ENCODE measurements at places on chromosomes 4 and X. TPM values are rescaled to one million over a fixed set of nuclear protein-coding genes. Genes with fewer than 3 reads are reported as not detected.
A peak's percentile ranks its signal among the peaks of the same experiment; 100 is the strongest.

DNA sequence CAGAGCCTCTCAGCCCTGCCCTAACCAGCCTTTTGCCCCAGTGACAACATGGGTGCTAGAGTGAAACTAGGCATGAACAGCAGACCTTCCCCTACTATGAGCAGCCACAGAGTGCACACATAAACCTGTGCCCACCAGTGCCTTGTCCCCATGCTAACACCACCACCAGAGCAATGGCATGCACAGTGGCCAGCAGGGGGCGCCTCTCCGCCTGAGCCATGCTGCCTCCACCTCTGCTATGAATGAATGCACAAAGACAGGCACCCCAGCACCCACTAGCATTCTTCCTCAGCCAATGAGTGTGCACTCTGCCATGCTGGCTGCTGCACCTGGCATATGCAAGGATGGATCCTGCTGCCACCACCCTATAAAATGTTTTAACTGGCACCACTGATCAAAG lies 286.9 kb upstream of the FGF16 start:
- no peak for DNase-seq

DNA sequence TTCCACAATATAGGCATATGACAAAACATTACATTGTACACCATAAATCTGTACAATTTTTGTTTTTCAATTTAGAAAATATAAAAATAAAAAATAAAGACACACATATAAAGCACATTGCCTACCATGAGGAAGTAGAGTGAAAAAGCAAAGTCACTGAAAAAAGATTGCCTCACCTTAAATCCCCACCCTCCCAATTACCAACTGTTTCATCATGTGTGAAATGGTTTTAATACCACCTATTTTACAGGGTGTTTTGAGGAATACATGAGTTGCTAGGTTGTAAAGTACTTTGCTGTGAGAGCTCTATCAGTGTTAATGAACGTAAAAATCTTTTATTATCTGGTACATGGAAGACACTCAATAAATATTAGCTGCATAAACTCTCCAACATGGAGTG lies 373.6 kb upstream of the NDST3 start:
- DNase-seq, result no peak

ADGRA3 gene
- 30.3 TPM for total RNA-seq

MAGEB1 gene
- total RNA-seq, result not detected

GRCh38 chr4:174358829-174359228 lies 75.1 kb downstream of the CEP44 start:
- DNase-seq, result peak; percentile 67

- no peak for DNase-seq
Measured at GRCh38 chr4:83605210-83605609, 69.3 kb downstream of the GPAT3 start.

- no peak for DNase-seq
Measured at GRCh38 chrX:40806513-40807220, 71.3 kb upstream of the MED14 start.

GRCh38 chr4:4820261-4820660 lies 39.2 kb upstream of the MSX1 start:
- no peak for DNase-seq

DNA sequence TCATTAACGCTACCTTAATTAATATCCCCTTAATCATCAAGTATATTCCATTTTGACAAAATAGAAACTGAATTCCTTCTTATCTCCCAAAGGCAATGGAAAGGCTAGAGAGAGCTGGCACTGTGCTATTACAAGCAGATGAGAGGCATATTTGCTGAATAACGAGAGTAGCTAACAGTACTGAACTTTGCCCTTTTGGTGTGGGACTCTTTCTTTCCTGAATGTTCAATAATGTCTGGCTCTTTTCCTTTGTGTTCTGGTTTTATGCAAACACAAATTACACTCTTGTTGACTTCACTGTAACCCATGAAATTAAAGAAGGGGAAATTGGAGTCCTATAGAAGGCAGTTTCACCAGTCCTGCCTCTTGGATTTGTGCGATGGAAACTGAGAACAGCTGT lies 63.5 kb downstream of the SHROOM3 start:
- DNase-seq, result no peak

- DNase-seq, result no peak
Measured at GRCh38 chr4:155468282-155468681, 91.5 kb upstream of the MAP9 start.

DNA sequence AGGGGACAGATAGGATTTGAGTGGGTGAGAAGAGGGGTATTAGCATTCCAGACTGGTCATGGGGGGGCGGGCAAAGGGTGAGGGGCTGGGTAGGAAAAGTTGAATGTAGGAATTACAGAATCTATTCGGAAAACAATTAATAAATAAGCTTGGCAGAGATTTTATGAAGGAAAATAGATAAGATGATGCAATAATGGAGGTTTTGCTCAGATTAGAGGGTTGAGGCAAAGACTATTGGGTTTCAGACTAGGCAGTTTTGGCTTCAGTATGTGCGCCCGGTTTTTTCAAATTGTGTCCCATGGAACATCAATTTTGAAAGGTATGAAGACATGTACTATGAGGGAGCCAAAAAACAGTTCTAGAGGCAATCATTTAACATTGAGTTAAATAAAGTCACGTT lies 410.6 kb downstream of the SPRY1 start:
- DNase-seq, result no peak

GRCh38 chrX:111123125-111123524 lies 27.1 kb downstream of the PAK3 start:
- no peak for DNase-seq

DNA sequence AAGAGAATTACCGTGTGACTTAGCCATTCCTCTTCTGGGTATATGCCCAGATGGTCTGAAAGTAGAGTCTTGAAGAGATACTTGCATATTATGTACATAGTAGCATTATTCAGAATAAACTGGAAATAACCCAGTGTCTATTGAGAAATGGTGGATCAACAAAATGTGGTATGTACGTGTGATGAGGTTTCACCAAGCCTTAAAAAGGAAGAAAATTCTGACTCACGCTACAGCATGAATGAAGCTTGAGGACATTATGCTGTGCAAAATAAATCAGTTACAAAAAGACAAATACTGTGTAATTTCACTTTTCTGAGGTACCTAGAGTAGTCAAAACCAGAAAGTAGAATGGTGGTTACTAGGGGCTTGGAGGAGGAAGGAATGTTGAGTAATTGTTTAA lies 37.3 kb downstream of the GBA3 start:
- no peak for DNase-seq

DNA sequence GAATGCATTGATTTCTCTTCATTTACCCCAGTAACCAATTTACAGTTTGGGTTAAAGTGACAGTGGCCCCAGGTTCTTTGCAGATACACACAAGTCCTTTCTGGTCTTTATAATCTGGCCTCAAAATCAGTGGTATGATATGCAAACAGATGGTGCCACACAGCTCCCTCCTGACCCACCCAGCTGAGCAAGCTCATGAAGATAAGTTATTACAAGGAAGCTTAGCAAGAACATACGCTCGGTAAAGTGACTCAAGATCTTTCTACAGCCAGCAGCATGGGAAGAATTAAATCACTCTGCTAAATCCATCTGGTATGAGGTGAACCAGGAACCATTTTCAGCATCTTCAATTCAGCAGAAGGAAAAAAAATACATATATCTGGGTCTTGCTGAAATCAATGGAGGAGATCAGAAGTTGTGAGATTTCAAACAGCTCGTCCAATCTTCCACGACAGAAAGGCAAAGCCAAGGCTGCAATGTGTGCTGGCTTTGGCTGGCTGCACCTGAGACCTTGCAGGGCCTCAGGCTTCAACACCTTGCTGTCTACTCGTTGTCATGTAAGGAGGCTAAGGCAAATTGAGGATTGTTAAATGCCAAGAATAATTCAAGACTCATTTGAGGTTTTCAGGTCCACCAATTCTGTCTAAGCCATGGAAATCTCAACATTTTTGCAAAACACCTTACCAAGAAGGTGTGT lies 28.2 kb downstream of the SEL1L3 start:
- no peak for DNase-seq

WAS gene
- not detected for total RNA-seq

TET2 gene
- 25.3 TPM for total RNA-seq

- peak; percentile 33 for DNase-seq
Measured at GRCh38 chr4:138199568-138200235, 42.4 kb downstream of the SLC7A11 start.

- no peak for DNase-seq
Measured at GRCh38 chr4:131450572-131451209, 1698.4 kb upstream of the PCDH10 start.

ALAS2 gene
- total RNA-seq, result not detected
